ENCODE measurements at places on chromosomes 6 and 20.

GRCh38 chr20:54254596-54254995 is 46.7 kb downstream of the PFDN4 start:
- no peak for DNase-seq

- no peak for DNase-seq
These were observed 67.5 kb upstream of the FBXO30 start for GRCh38 chr6:145882121-145882531.

- no peak for DNase-seq
These were observed 335.2 kb downstream of the ZFAND3 start for GRCh38 chr6:38154731-38155130.

DNA sequence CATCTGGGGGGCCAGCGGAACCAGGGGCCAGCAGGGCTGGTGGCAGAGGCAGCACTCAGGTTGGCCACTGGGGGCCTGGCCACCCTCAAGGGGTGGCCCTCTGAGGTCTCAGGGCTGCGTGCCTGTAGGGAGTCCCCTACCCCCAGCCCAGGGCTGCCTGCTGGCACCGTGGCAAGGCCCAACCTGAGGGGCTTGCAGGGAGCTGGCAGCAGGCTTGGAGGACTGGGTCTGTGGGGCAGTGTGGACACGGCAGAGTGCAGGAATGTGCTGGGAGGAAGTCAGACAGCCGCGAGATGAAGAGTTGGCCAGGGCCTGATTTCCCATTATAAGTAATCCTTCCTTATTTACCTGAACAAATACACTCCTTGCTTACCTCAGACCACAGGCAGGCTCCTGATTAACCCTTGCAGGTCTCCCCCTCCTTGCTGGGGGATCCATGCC is at the start of gene SPDEF:
Gene SPDEF, minus strand, starts transcription at position 299 of the 441 bp plus-strand sequence. CDS start 11,874 bp downstream, outside the sequence.
- no peak for DNase-seq

DNA sequence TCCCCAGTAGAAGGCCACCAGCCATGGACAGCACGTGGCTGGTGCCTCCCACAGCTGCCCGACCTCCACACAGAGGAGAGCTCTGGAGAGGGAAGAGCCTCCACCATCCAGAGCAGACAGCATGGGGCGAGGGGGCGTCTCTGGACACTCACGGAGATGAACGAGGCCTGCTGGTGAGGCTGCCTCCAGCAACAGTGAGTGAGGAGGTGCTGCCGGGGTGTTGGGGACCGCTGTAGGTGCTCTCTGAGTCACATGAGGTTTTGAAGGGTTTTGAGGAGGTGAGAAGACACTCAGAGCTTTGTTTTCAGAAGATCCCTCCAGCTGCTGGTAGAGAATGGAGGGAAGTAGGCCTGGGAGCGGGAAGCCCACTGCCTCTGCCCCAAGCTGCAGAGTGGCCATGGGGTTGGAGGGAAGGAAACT is 65.6 kb downstream of the THBS2 start:
- DNase-seq = no peak
